ENCODE measurements at places on chromosomes 5 and 9.
A peak's percentile ranks its signal among the peaks of the same experiment; 100 is the strongest.

- no peak for DNase-seq
Measured at GRCh38 chr5:170169996-170170395, 62.8 kb upstream of the C5orf58 start.

- no peak for DNase-seq
Measured at GRCh38 chr5:31990701-31991110, 183.4 kb downstream of the GOLPH3 start.

GRCh38 chr5:139560752-139561654 is at the start of gene UBE2D2:
TSS of gene UBE2D2 (plus strand) at chr5:139561339. CDS start at chr5:139561792, 453 bp downstream.
- DNase-seq = peak; percentile 95

DNA sequence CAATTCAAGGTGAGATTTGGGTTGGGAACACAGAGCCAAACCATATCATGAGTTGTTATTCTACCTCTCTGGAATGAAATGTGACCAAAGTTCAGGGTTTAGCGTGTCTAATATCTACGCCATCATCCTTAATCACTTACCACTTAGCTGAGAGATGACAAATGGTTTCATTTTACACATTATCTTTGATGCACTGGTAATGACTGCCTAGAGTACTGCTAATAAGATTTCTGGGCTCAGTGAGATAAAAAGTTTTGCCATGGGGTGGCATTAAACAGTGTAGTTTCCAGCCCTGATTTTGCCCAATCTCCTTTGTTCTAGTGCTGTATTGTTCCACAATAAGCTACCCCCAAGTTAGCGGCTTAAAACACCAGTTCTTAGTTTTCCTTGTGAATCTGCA is 367.2 kb downstream of the MLLT3 start:
- DNase-seq = peak; percentile 6

DNA sequence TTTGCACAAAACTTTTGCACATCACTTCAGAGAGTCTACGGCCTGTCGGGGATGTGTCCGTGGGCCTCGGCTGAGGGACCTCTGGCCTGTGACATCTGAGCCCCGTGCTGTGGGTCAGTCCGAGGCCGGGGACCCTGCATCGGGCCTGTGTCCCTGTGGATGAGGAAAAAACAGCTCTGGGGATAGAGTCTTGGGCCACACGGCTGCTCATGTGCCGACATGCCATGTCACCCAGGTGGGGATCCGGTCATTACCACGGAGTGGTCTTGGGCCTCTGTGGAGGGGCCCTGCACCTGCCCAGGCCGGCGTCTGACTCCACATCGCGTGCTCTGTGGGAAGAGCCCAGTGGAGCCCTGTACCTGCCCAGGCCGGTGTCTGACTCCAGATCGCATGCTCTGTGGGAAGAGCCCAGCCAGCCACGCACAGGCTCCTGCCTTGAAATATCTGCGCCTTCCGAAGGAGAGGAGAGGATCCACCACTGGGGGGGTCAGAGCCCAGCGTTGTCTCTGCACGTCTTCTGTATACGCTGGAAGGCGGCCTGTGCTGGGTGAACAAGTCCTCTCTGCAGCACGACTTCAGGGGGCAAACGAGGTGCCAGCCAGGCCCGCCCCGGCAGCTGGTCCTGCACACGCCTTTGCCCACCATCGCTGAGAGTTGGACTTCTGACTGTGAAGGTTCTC is 27.5 kb upstream of the IRX4 start:
- DNase-seq = no peak

DNA sequence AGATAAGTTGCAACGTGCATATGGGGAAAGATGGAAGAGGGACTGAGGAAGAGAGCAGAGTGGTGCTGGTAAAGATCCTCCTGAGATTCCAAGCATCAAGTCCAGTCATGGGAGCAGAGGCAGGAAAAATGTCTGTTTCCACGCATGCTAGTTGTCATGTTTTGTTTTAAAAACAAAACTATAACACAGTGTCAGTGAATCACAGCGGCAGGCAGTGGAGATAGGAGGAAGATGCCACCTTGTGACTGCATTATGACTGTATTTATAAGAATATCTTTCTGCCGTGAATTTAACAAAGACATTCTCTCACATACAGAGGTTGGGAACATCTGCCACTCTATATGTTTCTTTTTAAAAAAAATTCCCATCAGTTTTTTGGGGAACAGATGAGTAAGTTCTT is 3.7 kb upstream of the SVEP1 start:
- DNase-seq = no peak

- no peak for DNase-seq
Measured at GRCh38 chr9:16344343-16344742, 526.1 kb downstream of the BNC2 start.

DNA sequence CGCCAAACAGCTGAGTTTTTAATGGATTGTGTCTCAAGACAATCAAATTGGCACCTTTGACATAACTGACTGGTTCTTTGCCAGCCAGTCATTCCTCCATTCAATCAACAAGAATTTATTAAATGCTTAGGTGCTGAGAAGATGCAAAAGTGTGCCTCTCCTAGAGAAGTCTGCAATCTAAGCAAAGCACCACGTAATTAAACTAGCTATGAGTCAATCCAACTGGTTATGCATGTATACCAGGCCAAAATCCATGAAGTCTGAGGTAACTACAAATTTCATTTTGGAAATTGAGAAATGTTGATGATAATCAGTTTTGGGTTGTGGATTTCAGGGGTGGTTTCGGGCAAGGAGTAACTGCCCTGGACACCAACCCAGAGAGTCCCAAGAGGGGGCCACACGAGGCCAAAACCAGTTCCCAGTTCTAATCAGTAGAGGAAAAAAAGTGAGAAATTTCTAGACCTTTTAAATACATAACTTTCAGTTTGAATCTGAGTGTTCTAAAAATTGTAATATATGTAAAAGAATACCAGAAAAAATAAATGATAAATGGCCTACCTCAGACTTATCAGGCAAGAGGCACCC is 92.6 kb downstream of the EFNA5 start:
- no peak for DNase-seq

DNA sequence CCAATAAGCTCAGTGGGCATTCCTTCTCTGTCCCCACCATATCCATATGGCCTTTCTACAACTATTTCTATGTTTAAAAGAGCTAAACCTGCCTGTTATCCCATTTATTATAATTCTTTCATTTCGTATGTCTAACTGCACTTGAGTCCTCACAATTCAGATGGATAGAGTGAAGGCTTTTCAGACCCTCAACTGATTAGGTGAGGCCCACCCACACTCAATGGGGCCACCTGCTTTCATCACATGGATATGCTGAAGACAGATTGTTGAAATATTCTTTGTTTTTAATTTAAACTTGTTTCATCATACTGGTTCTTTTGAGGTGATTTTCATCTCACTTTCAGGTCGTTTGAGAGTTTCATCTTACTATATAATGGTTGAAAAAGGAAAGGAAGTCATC is 5.7 kb upstream of the S1PR3 start:
- no peak for DNase-seq

DNA sequence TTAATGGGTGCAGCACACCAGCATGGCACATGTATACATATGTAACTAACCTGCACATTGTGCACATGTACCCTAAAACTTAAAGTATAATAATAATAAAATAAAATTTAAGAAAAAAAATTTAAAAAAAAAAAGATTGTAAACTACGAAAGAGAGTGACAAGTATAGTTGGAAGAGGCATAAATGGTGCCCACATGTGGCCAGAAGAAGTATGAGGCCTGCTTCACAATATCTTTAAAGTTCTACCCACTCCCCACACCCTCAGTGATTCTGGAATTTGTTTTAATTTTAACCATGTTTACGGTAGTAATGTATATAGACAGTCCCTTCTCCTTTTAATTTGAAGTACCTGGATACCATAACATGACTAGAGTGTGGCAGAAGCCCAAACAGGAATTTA is 172.7 kb downstream of the CHSY3 start:
- DNase-seq = no peak

- no peak for DNase-seq
Measured at GRCh38 chr5:155915601-155916000, 411.4 kb upstream of the SGCD start.

- peak; percentile 12 for DNase-seq
Measured at GRCh38 chr9:132670457-132671391, at the start of gene GTF3C4. TSS of gene GTF3C4 (plus strand) at chr9:132670464. CDS start at chr9:132670599, 135 bp downstream.

DNA sequence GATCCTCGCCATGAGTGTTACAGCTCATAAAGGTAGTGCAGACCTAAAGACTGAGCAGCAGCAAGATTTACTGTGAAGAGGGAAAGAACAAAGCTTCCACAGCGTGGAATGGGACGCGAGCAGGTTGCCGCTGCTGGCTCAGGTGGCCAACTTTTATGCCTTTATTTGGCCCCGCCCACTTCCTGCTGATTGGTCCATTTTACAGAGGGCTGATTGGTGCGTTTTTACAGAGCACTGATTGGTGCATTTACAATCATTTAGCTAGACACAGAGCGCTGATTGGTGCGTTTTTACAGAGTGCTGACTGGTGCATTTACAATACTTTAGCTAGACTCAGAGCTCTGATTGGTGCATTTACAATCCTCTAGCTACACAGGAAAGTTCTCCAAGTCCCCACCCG is 13.9 kb downstream of the PLK2 start:
- DNase-seq = no peak

DNA sequence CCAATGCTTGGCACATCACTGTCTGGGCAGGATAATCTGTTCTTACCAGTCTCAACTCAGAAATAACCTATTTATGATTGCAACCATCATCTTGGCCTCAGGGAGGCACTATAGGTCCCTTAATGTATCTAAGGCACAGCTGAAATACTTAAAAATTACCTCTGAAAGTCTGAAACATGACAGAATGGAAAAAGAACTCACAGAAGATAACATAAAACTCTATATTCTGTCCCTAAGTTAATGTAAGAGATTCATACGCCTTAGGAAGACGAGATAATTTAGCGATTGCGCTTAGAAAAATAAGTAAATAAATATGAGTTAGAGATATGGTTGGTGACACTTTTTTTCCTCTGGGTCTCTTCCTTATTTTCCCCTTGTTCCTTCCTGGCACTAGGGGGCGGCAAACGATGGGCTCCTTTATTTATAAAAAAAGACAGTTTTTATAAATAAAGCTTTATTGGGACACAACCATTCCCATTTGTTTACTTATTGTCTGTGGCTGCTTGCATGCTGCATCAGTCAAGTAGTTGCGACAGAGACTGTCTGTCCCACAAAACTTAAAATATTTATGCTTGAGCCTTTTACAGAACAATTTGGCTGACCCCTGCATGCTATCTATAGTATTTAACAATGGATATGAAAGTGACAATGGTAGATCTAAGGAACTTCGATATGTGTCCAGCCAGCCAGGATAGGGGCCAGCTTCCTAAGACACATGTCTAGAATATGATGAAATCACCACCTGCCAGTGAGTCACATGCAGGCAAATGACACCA is 79.6 kb downstream of the PDE4D start:
- no peak for DNase-seq

- no peak for DNase-seq
Measured at GRCh38 chr9:68951879-68952659, 61.8 kb downstream of the PRKACG start.

- no peak for DNase-seq
Measured at GRCh38 chr5:127439644-127440043, 77.8 kb upstream of the PRRC1 start.

DNA sequence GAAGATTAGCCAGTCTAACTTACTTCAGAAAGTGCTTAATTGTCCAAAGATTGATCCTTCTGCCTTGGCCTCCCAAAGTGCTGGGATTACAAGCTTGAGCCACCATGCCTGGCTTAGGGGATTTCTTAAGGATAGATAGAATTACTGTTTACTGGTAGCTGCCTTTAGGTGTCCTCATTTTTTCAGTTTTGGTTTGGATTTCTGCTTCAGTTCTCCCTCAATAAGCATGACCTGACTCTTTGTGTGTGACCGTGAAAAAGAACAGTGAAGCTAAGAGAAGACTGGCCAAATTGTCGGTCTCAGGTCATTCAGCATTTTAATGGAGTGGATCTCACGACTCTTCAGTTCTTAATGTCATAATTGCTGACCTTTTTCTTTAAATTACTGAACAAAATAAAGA is 22.9 kb upstream of the CMYA5 start:
- no peak for DNase-seq

DNA sequence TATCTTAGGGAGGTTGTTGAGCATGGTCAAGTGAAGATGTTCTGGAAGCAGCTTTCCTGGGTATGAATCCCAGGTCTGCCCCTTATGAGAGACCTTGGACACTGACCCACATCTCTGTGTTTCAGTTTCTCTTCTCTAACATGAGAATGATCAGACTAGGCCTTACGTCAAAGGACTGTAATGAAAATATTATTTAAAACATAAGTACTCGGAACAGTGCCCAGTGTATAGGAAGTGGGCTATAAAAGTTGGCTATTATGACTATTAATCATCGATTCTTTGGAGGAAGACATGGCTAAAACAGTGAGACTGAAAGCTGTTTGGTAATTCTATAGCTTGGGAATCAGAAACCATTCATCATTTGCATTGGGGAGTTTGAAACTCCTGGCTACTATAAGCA is 65.3 kb upstream of the MYO10 start:
- no peak for DNase-seq

GRCh38 chr5:27497491-27497890 is 459.1 kb upstream of the CDH9 start:
- no peak for DNase-seq

- no peak for DNase-seq
Measured at GRCh38 chr9:95570646-95571045, 53.9 kb upstream of the PTCH1 start.

- no peak for DNase-seq
Measured at GRCh38 chr5:112412346-112412745, 6.7 kb downstream of the EPB41L4A start.

DNA sequence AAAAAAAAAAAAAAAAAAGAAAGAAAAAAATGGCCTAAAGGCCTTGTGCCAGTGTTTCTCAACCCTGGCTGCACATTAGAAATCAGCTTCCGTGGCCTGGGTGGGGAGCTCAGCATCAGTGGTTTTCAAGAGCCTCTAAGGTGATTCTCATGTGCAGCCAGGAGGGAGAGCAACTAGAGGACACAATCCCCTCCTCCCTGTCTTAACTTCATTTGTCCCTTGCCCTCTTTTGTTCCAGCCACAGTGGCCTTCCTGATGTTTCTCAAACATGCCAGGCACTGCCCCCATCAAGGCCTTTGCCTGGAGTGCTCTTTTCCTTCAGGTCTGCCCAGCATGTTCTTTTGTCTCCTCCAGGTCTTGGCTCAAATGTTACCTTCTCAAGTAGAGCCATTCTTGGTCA is 42.4 kb downstream of the HOMER1 start:
- no peak for DNase-seq

DNA sequence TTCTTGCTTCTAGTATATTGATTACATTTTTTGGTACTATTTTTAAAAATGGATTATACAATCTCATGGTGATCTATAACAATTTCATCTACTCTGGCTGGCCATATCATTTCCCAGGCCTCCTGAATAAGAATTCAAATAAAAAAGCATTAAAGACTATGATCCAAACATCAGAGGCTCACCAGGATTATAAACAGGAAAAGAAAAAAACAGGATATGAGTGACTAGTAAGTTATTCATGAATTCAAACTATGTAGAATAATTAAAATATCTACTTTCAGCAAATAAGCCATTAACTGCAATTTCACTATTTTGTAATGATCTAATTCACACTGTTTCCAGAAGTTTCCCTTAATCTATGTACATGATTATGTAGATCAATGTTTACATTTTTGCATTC is 293.1 kb upstream of the CDH6 start:
- no peak for DNase-seq

DNA sequence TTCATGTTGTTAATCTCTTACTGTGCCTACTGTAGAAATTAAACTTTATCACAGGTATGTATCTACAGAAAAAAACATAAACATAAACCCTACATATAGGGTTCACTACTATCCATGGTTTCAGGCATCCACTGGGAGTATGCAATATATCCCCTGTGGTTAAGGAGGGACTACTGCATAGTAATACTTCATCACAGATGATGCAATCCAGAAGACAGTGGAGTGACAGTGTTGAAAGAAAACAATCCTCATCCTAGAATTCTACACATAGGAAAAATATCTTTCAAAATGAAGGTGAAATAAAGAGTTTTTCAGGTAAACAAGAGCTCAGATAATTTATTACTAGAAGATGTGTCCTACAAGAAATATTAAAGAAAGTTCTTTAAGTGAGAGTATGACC is 105.9 kb downstream of the HOMER1 start:
- no peak for DNase-seq
